ENCODE measurements at places on chromosomes 16 and 17.

- DNase-seq, result no peak
Measured at GRCh38 chr17:28178800-28179199, 136.3 kb downstream of the NLK start.

DNA sequence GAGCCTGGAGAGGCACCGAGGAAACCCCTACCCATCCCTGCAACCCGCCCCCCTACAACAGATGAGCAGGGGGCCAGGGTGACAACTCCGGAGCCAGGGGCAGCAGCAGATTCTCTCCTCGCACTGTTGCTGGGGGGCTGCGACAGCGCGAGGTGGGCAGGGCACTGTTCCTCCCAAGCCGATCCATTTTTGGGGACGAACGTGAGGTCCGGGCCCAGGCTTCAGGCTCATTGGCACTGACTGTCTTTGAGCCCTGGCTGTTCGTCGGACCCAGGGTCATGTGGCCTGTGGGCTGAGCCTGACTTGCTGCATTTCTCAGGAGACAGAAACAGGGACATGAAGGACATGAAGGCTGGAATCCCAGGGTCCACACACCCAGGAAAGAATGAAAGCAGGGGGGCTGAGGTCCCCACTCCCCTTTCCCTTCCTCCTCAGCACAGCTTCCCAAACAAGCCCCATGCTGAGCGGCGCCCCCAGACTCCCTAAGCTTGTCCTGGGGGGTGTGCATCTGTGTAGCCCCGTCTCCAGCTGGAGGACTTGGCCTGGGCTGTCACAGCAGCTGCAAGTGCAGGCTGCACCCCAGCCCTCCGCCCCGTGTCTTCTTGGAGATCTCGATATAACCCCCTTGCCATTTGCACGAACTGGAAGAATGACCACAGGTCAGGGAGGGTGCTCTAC is 18.7 kb downstream of the CEP295NL start:
- no peak for DNase-seq

- peak; percentile 68 for DNase-seq
Measured at GRCh38 chr17:76968707-76969597, 100.7 kb downstream of the MGAT5B start.

DNA sequence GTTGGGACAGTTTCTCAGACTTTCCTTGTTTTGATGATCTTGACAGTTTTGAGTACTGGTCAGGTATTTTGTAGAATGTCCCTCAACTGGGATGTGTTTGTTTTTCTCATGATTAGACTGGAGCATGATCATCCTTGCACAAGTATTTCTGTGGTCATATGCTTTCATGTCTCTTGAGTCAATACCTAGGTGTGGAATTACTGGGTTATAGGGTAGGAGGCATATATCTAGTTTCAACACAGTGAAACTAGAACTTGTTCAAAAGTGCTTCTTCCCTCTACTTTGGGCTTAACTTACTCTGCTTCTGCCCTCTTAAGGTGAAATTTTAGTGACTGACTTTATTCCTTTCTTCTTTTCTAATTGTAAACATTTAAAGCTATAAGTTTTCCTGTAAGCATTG is 30.1 kb downstream of the IKZF3 start:
- DNase-seq, result no peak

DNA sequence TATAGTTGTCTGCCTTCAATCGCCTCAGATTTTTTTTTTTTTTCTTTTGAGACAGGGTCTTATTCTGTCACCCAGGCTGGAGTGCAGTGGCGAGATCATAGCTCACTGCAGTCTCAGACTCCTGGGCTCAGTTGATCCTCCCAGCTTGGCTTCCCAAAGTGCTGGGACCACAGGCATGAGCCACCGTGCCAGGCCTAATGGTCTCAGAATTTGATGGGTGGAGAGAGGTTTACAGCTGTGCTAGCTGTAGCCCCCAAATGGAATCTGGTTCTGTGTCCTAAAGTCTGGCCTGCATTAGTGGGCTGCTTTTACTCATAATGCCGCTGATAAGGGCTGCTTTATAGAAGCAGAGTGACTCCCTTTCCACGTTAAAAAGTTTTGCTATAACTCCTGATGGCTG is 5.1 kb downstream of the ZNRF1 start:
- DNase-seq, result no peak

DNA sequence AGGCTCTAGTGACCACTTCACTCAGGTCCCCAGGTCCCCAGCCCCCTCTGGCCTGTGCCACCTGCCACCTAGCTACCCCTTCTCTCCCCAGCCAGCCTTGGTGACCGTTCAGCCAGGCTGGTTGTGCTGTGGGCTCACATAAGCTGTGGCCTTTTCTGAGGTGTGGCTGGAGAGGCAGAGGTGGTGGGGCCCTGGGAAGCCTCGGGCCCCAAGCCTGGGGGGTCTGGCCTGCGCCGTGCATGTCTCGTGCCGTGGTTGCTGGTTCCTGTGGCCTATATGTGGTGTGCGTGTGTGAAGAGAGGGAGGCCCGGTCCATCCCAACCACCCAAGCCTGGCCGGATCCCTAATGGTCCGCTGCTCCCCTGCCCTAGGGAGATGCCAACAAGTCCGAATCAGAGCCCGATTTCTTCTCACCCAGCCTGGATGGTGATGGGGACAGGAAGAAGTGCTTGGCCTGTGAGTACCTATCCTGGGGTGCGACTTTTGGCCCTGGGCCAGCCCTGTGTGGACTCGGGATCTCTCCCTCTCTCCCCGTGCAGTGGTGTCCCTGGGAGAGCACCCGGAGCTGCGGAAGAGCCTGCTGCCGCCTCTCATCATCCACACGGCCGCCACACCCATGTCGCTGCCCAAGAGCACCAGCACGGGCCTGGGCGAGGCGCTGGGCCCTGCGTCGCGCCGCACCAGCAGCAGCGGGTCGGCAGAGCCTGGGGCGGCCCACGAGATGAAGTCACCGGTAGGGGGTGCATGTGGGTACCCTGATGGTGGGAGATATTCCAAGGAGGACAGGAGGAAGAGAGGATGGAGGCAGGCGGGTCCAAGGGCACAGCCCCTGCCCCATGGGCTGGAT is 35.9 kb downstream of the CACNA1G start:
- DNase-seq, result peak; percentile 40

Data from neural crest cell (in vitro differentiated cells).